NCI-H510A (cell line): ENCODE measurements at places on chromosomes 11 and 22.
A peak's percentile ranks its signal among the peaks of the same experiment; 100 is the strongest.

- no peak for DNase-seq
Observed at GRCh38 chr11:60339356-60339755, 12.3 kb downstream of the MS4A6E start.

DNA sequence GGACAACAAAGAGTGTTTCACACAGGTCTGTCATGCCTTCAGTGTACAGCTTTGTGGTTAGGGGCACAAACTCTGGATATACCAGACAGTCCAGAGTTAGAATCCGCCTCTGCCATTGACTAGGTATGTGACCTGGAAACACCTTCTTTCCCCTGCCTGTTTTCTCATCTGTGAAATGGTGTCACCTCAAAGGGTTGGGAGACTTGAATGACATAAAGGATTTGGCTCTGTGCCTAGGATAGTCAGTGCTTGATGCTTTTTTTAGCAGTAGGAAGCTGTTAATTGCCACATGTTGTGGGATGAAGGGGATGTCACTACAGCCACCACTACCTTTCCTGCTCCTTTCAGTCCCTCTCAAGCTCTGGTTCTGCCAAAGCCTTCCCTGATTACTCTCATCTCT, 17.4 kb upstream of the LRRC55 start:
- DNase-seq: no peak

DNA sequence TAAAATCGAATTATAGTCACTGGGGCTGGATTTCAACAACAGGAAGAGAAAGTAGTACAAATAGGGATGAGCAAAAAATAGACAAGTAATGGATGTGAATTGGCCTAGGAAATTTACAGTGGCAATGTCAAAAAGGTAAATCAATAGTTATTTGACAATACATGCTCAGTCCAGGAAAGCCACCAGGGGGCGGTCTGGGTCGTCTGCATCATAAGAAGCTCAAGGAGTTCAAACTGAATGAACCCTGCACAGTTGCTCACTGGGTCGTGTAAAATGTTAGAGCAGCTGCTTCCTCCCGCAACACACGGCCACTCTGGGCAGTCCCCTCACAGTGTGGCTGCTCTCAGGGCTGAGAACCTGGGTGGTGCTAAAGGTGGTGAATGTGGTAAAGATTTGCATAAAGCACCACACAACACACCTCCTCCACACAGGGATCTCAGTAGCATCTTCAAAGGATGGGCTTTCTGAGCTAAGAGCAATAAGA, 85.9 kb downstream of the ZNF280B start:
- peak; percentile 29 for DNase-seq

- DNase-seq: no peak
Observed at GRCh38 chr11:110892741-110893285, 180.6 kb upstream of the ARHGAP20 start.

DNA sequence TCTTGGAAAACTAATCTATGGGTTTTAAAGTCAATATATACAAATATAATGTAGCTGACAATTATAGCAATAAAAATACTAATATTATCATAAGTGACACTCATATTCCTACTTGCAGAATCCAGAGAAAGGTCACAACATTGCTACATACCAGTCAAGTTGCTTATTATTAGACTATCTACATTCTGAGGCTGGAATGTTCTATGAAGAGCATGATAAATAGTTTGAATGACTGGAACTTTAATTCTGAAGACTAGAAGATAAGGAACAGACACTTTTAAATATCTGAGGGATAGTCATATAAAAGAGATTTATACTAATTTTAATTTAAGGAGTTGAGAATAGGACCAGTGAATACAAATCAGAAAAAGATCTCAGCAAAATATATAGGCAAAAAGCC, 146.0 kb downstream of the GUCY1A2 start:
- DNase-seq: no peak

DNA sequence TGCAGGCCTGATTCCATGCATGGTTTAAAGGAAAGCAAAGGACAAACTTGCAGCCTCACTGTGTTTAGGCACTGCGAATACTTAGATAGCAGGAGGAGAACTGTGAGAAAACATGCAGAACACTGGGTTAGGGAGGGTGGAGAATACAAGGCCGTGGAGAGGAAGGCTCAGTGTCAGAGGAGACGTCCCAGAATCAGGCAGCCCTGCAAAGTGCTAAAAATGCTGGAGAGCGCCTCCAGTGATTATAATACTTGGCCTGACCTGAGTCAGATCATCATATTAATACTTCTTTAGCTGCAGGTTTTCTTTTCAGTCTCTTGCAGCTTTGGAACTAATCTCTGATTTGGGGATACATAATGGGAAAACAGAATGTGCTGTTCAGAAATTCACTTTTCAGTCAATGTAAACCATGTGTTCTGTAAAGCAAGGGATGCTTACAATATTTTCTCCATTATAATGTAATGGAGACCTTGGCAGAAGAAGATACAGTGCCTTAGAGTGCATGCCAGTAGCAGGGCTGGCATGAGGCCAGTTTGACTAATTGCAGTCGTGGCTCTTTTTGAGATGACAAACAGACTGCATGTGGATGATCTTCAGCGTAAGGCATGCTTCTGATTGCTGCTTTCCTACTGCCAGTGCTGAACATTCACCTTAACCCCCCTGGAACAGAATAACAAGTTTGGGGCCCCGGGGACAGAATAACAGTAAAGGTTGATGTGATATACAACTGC, 16.8 kb downstream of the EXT2 start:
- DNase-seq: no peak

DNA sequence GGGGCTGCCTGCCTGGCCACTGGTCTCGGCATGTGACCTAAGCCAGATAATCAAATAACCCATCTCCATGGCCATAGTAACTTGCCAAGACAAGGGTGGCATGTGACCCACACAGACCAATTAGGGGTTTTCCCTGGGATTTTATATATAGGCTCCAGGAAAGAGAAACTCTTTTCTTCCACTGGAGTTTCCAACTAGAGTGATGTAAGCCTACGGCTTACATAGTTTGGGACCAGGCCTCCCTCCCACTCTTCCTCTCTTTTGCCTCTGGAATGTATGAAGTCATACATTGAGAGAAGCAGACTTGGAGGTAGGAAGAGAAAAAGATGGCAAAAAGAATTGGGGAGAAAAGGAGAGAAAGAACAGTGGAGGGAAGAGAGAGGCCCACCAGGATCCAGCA, 84.6 kb upstream of the LDLRAD3 start:
- DNase-seq: no peak

DNA sequence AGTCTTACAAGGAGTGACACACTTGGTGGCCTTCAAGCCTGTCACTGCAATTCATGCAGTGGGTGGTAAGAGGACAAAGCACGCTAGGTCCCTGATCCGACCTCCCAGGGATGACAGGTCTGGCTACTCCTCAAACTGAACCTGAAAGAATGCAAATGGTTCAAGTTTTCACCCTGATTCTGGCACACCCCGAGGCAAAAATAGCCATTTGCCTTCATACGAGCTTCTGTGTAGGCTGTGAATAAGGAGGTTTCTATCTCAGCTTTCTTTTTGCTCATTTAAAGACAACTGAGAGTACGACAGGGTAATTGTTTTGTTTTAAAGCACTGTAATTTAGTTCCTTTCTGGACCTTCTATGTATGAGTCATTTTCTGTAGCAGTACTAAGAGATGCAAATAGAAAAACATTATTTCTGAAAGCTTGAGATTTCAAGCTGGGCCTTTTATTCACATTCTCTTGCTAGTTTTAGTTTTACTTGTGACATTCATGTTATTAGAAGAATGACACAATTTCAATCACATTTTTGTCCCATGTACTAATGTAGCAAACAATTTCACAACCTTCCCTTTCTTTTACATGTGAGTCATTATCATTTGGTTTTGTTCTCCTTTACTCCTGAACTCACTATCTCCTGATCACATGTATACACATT, 56.6 kb upstream of the FDX1 start:
- no peak for DNase-seq

- peak; percentile 84 for DNase-seq
Observed at GRCh38 chr11:117501237-117501898, 173.7 kb downstream of the CEP164 start.

- no peak for DNase-seq
Observed at GRCh38 chr22:25651332-25652085, 87.0 kb downstream of the GRK3 start.

DNA sequence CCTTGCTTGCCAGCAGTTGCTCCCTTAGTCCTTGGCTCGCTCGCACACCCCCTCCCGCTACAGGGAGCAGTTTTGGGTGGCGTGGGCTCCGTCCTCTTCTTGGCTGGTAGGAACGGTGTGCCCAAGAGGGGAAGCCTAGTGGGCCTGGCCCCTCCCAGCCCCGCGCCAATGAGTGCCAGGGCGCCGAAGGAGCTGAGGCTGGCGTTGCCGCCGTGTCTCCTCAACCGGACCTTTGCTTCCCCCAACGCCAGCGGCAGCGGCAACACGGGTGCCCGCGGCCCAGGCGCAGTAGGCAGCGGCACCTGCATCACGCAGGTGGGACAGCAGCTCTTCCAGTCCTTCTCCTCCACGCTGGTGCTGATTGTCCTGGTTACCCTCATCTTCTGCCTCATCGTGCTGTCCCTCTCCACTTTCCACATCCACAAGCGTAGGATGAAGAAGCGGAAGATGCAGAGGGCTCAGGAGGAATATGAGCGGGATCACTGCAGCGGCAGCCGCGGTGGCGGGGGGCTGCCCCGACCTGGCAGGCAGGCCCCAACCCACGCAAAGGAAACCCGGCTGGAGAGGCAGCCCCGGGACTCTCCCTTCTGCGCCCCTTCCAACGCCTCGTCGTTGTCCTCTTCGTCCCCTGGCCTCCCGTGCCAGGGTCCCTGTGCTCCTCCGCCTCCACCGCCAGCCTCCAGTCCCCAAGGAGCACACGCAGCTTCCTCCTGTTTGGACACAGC, 1.6 kb downstream of the C11orf87 start:
- DNase-seq: no peak

DNA sequence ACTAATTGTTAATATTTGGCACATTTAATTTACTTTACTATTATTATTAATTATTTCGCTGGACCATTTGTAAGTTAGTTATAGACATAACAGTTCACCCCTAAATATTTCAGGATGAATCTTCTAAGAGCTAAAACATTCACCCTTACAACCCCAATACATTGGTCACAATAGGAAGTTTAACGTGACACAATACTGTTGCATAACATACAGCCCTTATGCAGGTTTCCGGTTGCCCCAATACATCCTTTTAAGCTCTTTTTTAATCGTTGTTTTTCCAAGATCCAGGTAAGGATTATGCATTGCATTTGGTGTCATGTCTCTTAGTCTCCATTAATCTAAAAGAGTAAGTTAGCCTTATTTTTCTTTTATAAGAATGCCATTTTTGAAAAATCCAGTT, 71.2 kb downstream of the HSD17B12 start:
- no peak for DNase-seq

GRCh38 chr11:74311352-74311926, at the start of gene P4HA3:
P4HA3 (minus strand) TSS chr11:74311640; CDS start chr11:74311611, 29 bp downstream.
- DNase-seq: no peak

DNA sequence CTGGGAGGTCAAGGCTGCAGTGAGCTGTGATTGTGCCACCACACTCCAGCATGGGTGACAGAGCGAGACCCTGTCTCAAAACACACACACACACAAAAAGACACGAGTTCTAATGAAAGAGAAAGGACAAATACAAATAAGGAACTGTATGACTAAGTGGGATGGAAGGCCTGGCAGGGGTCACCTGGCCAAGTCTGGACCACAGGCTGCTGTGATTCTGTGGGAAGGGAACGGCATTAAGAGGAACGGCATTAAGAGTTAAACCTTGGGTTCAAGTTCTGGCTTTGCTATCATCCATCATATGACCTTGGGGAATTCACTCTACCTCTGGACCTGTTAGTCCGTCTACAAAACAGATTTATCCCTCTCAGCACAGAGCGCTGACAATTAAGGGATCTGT, 47.7 kb downstream of the LRFN4 start:
- DNase-seq: no peak

DNA sequence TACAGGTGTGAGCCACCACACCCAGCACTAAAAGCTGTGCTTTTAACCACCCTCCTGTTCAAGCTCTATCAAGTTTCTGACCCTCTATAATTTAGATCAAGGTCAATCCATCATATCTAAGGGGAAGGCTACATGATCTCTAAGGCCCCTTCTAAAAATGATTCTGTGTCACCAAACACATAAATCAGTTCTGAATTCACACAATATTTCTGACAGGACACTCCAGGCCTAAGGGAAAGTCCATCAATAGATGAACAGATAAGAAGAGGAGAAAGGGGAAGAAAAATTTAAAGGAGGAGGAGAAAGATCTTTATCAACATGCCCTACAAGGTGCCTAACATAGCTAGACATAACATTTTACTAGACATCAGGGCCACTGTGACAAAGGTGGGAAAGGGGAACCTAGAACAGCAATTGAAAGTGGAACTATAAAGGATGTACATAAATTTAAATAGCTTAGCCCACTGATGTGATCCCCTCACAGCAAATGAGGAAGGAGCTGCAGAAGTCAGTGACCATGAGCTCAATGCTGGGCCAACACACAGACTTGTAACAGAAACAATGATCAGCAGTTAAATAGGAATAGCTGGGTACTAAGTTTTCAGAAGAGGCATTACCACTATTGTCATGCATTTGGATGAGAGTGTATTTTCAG, 4.7 kb downstream of the PRCP start:
- DNase-seq: no peak

DNA sequence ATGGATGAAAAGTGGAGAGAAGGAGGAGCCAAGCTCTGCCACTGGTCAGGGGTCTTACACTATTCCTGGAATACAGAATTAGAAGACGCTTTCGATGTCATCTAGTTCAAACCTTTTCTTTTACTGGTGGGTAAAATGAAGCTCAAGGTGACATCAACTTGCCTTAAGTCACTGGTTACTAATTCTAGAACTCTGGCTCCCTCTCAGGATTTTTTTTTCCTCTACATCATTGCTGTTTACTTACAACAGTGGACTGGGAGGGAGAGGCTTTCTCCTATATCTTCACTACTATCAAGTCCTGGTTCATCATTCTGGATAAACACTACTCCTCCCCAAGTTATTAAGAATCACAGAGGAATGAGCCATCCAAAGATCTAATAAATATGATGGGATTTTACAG, 82.9 kb downstream of the ETS1 start:
- no peak for DNase-seq

DNA sequence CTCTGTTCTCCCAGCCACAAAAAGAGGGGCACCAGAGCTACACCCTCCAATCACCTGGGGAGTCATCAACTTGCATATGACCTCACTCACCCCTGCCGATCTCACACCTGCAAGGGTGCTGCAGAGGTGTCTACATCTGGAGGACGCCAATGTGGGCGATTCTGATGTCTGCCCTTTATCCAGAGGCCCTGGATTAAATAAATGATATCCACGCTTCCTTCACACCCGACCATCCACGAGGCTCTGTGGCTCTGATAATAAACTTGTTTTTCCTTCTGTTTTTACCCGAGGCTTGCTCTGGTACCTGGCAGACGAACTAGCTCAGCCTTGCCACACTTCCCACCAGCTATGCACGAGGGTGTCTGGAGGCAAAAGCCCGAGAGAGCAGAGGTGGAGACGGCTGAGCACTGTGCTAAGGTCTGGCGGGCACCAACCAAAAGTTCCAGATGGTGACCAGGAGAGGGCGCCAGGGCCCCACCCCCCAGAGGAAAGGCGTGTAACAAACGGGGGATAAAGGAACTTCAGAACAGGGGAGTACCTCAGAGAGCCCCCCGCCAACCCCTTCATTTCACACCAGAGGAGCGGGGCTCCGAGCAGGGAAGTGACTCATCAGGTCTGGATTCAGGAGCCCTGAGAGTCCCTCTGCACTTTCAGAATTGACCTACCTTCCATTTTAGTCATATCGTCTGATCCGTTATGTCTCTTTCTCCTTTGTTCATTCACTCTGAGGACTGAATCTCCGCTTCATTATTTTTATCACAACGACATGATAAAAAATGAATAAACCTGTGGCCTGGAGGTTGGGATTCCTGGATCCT, 13.5 kb downstream of the SCN3B start:
- no peak for DNase-seq

GRCh38 chr11:128660947-128661346, 32.9 kb upstream of the FLI1 start:
- DNase-seq: no peak
